Cortex of kidney (tissue), 1 donor: ENCODE measurements at places on chromosomes 3 and 15.

DNA sequence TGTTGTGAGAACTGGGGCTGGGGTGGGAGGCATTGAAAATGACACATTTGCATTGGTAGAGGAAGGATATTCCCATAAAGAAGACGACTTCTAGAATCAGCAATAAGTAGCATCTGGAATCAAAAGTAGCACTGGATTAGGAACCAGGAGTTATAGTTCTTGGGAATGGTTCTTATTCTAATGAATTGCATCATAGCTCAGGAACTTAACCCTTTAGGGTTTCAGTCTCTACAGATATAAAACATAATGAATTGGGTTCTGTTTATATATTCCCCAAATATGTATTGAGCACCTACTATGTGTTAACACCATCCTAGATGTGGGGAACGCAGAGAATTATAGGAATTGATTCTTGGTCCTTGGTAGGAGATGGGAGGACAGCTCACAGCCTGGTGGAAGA lies 16.3 kb upstream of the SNRK start:
- DNase-seq = no peak

DNA sequence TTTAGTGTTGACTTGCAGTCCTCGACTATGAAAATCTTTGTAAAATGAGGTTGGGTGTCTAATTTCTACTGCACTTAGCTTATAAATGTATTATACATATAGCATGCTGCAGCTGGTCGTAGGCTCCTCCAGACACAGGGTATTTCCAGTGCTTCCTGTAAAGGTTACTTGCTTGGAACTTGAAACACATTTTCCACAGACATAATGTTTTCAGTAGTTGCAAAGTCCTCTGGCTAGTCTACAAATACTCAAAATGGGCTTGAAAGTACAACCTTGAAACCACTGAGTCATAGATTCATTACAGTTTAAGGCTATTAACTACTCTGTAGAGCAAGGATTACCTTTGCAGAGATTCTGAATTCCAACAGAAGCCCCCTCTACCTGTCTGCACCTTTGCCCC lies 464.1 kb downstream of the RAP2B start:
- DNase-seq = no peak

DNA sequence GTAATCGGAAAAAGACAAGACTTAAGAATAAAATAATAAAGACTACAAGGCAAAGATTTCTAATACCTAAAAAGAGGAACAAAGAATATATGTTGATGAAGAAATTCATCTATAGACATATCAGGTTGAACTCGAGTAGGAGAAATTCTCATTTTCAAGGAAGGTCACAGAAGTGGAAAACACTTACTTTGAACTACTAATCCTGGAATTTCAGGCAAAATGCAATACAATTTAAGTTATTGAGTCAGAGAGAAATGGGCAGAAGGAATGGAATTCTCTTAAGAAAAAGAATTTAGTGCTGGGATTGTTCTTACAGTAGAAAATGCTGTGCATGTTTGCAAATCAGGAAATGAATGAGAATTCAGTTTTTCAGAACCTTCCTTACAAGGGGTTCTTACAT lies 135.9 kb upstream of the TGFBR2 start:
- no peak for DNase-seq

GRCh38 chr3:128330214-128330842 lies 136.4 kb downstream of the DNAJB8 start:
- no peak for DNase-seq

- DNase-seq = no peak
Measured at GRCh38 chr15:58438956-58439355, 7.2 kb downstream of the LIPC start.

GRCh38 chr3:32453346-32453745 lies 49.3 kb downstream of the CMTM6 start:
- no peak for DNase-seq

GRCh38 chr3:66378256-66378655 lies 122.6 kb downstream of the LRIG1 start:
- DNase-seq = no peak

- DNase-seq = no peak
Measured at GRCh38 chr3:106862067-106862466, 515.2 kb upstream of the CCDC54 start.
